ENCODE measurements at places on chromosomes 16 and 17.
A peak's percentile ranks its signal among the peaks of the same experiment; 100 is the strongest.

GRCh38 chr16:8889893-8890548 lies 7.9 kb downstream of the LITAFD start:
- DNase-seq: no peak

GRCh38 chr17:3890082-3890877 lies 2.6 kb downstream of the CAMKK1 start:
- DNase-seq: no peak

GRCh38 chr17:79797492-79798298 lies 818 bp upstream of the CBX8 start:
- DNase-seq: peak; percentile 30

DNA sequence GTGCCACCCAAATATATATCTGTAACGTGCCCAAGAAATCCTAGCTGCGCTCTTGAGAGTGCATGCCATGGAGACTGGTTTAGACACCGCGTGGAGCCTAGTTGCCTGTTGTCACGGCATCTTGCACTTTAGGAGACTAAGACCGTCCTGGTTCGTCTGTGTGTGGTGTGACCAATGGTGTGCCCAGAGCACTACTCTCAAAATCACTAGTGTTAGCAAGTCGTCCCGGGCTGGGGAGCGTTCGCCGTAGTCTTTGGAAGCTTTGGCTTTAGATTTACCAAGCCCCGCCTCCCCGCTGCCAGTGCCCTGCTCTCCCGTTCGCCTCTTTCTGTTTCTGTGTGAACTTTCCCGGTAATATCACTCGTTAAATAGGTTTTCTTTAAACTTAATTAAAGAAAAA lies 27.0 kb downstream of the CLUH start:
- DNase-seq: no peak

- no peak for DNase-seq
Observed at GRCh38 chr16:4882633-4883285, 35.5 kb downstream of the UBN1 start.

GRCh38 chr17:40315206-40315605 lies 6.2 kb downstream of the RARA start:
- DNase-seq: no peak

DNA sequence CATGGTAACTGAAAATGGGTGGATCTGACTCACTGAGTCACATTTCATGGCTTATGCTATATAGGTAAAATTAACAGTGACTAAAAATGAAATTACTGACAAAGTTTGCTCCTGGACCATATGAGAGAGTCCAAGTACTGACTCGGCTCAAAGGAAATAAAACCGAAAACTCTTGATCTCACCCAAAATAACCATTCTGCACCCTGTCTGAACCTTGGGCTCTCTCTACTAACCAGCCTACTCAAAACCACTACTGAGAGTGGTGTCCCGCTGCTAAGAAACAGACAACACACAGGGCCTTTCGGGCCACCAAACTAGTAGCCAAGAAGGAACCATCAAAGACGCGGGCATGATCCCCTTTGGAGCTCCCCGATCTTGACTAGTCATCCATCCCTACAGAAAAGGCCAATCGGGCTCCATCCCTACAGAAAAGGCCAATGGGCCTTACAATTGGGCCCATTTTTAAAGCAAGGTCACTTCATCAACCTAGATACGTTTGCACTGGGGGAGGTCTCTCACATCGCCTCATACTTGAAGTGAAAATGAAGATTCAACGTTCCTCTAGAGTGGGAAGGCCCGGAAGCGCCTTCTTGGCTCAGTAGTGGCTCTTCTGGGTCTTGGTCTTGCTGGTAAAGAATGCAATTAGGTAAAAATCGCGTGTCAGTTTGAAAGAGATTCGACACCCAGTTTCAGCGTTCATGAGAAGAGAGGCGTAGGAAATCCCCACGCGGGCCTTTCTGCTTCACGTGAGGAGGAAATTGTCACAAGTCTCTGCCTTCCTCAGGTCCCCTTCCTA lies 720 bp upstream of the ZPBP2 start:
- peak; percentile 26 for DNase-seq

DNA sequence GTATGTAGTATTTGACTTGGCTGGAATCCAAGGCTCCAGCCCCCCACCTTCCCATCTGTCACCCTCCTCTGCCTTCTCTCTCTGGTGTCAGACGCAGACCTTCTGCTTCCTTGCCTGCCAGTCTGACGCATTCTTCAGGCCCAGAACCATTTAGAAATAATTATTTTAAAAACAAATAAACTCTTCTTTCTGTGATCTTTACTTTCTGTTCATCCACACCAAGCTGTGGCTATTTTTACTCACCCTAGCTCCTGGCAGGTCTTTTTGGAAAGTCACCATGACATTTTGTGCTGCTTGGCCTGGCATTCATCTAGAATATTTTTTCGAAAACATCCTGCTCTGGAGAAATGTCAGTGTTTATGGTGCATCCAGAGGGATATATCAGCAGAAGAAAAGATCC lies 330.7 kb upstream of the ASIC2 start:
- DNase-seq: no peak

- no peak for DNase-seq
Observed at GRCh38 chr16:49644145-49644463, 211.8 kb downstream of the ZNF423 start.

- DNase-seq: no peak
Observed at GRCh38 chr16:58026139-58026704, 668 bp downstream of the MMP15 start.

DNA sequence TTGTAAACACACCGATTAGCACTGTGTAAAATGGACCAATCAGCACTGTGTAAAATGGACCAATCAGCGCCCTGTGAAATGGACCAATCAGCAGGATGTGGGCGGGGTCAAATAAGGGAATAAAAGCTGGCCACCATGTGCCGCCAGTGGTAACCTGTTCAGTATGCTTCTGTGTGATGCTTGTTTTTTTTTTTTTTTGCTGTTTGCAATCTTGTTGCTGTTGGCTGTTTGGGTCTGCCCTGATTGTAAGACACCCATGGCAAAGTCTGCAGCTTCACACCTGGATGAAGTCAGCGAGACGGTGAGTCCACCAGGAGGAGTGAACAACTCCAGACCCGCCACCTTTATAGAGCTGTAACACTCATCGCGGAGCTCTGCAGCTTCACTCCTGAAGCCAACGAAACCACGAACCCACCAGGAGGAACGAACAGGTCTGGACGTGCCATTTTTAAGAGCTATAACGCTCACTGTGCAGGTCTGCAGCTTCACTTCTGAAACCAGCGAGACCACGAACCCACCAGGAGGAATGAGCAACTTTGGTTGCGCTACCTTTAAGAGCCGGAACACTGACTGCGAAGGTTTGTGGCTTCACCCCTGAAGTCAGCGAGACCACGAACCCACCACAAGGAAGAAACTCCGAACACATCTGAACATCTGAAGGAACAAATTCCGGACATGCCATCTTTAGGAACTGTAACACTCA lies 85.0 kb upstream of the MED9 start:
- DNase-seq: peak; percentile 79

DNA sequence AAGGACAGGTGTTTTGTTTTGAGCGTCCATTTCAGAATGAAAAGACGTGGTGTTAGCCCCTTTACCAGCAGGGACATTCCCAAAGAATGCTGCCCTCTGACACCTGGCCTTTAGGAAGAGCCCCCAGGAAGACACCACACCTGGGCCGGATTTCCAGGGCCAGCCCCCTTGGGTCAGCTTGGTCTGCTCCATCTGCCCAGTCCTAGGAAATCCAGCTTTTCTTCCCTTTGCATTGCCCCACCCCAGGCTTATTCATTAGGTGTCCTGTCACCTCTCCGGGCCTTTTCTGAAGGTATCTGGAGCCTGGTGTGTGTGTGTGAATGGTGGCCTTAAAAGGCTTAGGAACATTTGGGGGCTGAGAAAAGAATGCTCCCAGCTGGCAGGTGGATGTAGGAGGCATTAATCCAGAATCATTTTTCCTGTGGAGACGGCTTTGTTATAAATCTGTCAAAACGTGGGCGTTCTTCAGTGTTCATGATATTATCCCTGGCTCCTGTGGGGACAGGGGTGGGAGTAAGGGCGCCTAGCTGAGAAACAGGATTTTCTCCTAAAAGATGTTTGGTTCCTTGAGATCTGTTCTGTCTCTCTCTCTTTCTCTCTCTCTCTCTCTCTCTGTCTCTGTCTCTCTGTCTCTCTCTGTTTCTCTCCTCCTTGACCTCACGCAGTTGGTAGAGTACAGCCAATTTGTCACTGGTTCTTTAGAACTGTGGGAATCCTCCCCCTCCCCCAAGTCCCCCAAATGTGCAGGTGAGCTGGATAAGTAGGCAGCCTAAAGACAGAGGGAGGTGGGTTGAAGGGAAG lies 84.0 kb downstream of the NTN1 start:
- no peak for DNase-seq

- DNase-seq: no peak
Observed at GRCh38 chr17:28912281-28912937, 9.5 kb upstream of the DHRS13 start.

DNA sequence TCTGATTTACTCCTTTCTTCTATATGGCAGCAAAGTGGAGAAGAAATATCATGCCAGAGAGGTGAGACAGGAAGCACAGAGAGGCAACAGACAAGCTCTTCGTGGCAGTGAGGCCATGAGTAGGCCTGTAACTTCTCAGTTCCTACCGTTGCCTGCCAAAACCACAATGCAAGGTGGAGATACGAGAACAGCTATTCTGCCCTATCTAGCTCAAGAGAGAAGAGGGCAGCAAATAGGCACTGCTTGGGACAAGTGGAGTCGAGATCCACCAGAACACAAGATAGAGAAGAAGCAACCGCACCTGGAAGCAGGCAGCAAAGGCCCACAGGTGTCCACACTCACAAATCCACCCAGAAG lies 24.8 kb downstream of the RANBP10 start:
- peak; percentile 52 for DNase-seq

GRCh38 chr17:47757386-47757785 lies 24.4 kb downstream of the TBX21 start:
- DNase-seq: no peak

GRCh38 chr17:39208136-39208535 lies 8.1 kb downstream of the RPL19 start:
- DNase-seq: no peak

GRCh38 chr17:73423806-73424205 lies 112.0 kb upstream of the CDC42EP4 start:
- no peak for DNase-seq

Data from naive thymus-derived CD4-positive, alpha-beta T cell (primary cell).